ENCODE measurements at places on chromosomes 3 and 15.

DNA sequence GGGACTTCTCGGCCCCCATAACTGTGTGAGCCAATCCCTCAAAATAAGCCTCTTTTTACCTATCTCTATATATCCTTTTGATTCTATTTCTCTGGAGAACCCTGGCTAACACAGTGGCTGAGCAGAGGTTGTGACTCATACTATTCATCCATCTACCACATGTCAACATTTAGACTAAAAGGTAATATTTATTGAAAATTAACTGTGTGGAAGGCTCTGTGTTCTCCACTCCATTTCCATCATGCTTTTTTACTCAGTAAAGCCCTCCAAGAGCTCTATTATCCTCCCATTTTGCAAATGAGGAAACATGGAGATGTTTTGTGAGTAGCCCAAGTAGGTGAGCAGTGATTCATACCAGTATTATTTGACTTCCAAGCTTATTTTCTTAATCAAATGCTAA lies 217.9 kb upstream of the DCBLD2 start:
- DNase-seq: no peak

DNA sequence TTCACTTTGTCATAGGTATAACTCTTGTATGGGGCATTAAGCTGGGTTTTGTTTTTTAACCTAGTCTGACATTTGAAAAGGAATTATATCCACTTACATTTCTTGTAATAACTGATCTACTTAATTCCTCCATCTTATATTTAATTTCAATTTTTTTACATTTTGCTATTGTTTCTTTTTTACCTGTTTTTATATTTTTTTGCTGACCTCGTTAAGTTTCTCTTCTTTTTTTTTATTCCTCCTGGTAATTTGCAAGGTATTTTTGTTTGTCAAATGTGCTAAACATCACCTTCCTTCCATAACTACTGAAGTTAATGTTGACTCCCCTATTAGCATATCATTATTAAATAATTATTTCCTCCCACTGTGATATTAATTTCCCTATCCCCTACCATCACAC lies 87.7 kb upstream of the NR2F2 start:
- no peak for DNase-seq

DNA sequence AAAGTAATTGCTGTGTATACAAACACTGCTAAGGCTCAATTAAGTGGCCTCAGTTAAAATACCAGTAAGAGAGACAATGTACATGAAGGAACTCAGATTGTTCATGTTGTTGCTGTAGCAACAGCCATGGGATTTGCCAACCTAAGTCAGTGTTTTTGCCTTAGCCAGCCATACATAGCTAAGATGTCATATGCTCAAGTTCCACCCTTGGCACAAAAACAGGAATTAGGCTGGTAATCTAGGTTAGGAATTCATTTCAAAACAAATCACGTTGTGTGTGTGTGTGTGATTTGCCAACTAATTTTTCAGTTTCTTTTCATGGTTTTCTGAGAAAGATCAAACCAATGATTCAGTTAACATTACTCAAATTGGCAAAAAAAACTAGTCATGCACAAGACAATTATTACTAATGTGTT lies 143.7 kb upstream of the KCNMB2 start:
- DNase-seq: no peak

- no peak for DNase-seq
Measured at GRCh38 chr3:64766440-64766839, 78.6 kb upstream of the ADAMTS9 start.

DNA sequence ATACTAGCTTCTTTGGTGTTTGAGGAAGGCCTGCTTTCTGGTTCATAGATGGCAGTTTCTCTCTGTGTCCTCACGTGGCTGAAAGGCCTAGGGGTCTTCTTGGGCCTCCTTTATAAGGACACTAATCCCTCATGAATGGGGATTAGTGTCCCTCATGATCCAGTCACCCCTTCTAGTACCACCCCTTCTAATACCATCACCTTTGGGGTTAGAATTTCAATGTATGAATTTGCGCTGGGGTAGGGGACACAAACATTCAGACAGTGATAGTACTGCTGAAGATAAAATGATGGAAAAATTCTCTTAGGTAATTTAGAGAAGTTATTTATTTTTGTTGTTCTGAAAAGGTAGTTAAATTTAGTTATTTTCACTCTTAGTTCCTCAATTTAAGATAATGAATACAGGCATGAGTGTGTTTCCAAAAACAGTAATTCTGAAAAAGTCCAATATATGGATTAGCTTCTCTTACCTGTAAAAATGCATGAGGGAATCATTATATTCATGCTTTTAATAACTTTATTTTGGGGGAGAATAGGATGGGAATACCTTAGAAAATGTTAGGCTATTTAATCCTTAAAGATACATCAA lies 103.6 kb downstream of the FNDC3B start:
- DNase-seq: no peak

DNA sequence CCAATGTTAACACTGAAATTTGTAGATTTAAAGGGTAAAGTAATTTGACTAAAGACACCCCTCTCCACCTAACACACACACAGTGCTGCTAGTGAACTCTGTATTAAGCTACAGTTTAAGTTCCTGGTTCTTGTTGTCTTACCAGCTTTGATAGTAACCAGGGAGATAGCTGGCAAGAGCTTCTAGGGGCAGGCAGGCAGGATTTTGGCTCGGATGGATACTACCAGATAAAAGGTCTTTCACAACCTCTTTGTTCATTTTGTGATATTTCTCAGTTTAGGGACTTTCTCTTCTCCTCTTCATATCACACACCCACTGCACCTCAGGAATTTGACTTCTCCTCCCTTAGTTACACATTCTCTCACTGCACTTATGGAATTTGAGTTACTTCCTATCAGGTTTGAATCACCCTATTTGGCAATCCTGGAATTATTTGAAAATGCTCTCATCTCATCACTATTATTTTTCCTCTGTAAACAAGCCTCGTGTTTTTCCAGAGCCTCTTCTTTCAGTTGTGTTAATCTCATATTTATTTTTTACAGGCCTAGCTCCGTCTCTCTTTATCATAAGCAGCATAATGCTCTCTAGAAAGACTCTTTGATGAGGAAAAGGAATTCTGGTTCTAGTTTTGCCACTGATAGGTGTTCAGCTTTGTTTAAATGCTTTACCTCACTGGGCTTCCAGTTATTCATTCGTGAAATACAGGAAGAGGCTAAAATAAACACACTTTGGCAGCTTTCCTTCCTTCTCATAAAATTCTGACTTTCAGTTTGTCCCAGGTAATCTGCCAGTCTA lies 23.0 kb upstream of the CLDN1 start:
- no peak for DNase-seq

DNA sequence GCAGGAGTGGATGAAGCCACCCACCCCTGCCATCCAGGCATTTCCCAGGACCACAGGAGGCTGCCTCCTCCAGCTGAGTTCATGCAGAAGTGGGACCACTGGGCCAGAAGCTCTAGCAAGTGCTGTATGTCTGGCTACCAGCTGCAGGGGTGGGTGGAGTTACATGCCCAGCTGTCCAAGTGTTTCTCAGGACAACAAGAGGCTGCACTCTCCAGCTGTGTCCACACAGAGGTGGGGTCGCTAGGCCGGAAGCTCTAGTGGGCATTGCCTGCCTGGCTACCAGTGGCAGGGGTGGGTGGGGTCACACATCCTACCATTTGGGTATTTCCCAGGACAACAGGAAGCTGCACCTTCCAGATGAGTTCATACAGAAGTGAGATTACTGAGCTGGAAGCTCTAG lies 234.0 kb upstream of the PPP2R3A start:
- no peak for DNase-seq

DNA sequence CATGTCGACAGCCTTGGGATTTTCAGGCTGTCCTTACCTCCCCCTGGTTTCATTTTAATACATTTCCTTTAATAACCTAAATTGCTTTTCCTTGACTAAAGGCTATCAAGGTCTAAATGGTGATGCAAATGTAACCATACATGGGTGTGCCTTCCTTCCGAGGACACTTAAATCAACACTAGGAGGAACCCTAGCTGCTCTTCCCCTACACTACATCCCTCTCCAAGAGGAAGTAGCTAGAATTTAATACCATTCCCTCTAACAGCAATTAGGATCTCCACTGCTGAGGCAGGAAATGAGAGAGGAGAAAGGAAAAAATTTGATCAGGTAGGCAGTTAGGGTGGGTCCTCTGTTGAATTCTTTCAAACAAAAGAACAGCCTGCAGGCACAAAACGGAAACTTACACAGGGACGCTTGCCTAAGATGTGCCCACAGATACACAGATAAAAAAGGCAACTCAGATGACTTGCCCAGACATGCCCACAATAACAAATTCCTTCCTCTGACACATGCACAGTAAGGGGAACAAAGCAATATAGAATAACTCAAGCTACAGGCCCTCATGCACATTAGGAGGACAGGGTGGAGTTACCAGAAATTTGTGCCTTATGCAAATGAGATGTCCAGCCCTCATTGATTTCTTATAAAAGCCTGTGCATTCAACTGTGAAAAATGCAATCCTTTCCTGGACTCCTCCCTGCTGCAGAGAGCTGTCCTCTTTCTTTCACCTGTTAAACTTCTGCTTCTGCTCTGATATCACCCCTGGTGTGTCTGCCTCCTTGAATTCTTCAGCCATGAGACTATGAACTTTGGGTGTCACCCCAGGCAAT lies 1024.4 kb upstream of the CADM2 start:
- no peak for DNase-seq

- DNase-seq: no peak
Measured at GRCh38 chr15:38745126-38745525, 180.5 kb upstream of the RASGRP1 start.

DNA sequence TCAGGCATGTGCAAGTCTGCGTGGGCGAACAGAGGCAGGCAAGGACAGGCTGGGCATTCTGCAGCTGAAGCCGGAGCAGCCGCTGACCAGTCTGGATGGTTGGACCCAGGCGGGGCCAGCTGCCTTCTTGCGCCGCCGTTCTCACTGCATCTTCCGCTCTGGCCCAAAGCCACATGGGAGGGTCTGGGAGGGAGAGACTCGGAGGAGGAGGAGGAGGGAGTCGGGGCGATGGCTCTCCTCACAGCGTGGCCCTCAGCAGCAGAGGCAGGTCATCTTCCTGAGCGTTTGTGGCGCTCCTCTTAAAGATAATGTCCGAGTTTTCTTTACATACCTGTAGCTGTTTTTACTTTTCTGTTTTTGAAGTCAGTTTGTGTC lies 5.9 kb downstream of the CLK3 start:
- no peak for DNase-seq
